C1 segment of cervical spinal cord (tissue), 14 donors: ENCODE measurements at places on chromosomes 6 and 20.

- peak; percentile 39 for DNase-seq
Measured at GRCh38 chr20:47727170-47727880, 58.0 kb downstream of the SULF2 start.

DNA sequence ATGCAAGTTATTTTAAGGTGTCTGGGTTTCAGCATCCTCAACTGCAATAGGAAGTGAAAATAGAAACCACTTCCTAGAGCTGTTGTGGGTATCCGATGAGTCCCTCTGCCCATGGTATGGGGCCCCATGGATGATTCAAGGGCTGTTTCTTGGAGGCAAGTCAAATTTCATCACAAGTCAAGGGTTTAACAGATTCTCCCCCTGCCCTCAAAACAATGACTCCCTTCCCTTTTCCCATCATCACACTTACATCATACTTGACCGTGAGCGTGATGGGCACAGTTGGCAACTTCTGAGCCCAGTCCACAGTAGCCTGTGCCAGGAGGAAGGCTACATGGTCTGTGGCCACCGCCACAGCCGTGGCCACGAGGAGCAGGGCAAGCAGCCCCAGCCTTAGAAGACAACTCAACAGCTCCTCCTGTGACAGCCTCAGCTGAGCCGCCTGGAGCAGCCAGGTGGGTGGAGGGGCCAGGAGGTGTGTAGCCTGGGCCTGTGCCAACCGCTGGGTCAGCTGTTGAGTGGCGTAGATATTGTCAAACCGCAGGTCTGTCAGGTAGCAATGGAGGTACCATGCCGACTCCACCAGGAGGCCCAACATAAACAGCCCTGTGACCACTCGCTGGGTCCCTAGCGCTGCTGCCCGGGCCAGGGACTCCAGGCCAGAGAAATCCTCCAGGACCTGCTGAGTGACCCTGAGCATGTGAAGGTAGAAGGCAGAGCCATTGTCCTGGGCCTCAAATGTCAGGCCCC lies 5.2 kb downstream of the OCSTAMP start:
- DNase-seq = no peak

GRCh38 chr6:149046822-149047246 lies 270.7 kb upstream of the TAB2 start:
- DNase-seq = no peak

- DNase-seq = no peak
Measured at GRCh38 chr20:31708736-31709534, 13.7 kb downstream of the BCL2L1 start.
